Hepatic stellate cell (primary cell): ENCODE measurements at places on chromosomes 1 and 21.

- DNase-seq: no peak
Measured at GRCh38 chr1:10389271-10389973, 9.4 kb upstream of the PGD start.

DNA sequence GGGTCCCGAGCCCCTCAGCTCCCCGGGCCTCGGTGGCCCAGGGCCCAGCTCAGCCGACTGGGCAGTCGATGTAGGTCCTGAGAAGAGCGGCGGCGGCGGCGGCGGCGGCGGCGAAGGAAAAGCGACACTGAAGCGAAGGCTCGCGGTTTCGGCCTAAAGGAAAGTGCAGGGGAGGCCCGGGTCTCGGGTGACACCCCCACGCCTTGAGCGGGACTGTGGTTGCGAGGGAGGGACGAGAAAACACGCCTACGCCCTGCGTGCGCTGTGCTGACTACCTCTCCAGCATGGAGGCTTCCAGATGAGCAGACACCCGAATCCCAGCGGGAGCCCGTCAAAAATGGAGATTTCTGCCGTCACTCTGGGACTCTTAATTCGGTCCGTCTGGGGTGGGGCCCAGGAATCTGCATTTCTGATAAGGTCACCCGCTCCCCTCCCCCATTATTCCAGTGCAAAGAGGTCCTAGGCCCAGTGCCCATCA, 31.2 kb downstream of the DNTTIP2 start:
- peak; percentile 71 for DNase-seq

DNA sequence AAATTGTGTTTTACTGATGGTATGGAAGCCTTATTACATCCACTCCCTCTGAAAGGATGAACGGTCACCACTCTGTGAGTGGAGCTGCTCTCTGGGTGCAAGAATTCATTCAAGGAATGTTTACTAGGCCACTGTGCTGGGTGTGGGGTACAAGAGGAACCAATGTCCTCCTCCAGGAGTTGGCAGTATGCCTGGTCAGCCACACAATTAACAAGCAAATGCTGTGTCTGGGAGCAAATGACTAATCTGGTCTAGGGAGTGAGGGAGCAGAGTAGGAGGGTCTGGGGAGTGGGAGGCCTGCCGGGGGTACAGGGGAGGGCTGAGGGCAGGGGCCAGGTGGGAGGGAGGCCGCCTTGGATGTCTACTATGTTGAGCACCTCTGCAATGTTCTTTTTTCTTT, 27.2 kb upstream of the TDRD10 start:
- peak; percentile 54 for DNase-seq

GRCh38 chr1:228164561-228165371, 838 bp upstream of the IBA57 start:
- no peak for DNase-seq

DNA sequence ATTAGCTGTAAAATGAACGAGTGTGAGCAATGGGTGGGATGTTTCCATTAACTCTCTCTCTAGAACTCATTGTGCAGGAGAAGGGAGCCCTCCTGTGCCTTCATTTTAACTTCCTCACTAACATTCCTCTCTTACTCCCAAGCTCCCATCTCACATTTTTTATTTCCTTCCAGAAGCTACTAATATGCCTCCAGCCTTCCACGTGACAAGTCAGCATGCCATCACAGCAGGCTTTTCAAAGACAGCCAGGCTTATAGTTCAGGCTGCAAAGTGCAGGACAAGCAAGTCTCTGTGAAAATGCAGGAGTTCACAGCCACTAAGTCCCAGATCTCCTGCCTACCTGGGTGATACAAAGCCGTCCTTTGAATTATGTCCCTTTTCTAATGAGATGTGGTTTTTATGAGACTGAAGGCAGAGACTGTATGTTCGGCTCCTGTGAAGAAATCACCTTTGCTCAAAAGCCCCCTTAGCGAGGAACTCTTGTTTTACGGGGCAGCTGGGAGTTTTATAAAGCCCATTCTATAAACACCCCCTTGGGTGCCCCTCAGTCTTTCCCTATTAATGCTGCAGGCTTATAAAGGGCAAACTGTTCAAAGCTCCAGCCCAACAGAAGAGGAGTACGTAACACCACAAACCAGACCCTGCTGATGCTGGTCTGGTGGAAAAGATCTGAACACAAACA, 14.8 kb upstream of the ANGPTL7 start:
- peak; percentile 21 for DNase-seq

DNA sequence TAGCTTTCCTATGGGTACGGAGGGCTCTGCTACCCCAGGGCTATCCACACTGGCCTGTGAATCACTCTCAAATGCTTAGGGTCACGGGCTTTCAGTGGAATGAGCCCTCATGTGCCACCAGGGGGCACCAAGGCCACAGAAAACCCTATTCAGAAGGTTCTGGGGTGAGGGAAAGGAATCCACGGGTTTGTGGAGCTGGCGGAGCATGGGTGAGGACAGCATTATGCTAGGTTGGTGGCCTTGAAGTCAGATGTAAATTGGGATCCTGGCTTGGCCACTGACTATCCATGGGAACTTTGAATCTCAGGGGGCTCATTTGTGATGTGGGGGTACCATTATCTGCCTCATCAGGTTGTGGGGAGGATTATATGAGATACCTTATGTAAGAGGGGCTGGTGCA, 5.1 kb upstream of the LAMTOR5 start:
- peak; percentile 58 for DNase-seq

DNA sequence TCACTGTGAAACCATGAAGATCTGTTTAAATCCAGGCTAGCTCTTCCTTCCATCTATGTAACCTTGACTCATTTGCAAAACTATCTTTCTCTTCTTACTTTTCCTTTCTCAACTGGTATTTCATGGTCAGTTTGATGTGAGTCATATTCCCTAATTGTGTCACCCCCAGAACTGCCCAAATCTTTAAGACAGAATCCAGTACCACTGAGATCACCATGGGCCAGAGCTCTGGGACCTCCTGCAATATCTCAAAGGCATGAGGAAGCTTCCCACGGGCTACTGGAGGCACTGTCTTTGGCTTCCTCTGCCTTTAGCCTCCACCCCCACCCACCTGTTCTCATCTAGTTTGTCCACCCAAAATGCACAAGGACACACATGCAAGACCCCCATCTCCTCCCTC, 274.4 kb upstream of the FMN2 start:
- DNase-seq: no peak

DNA sequence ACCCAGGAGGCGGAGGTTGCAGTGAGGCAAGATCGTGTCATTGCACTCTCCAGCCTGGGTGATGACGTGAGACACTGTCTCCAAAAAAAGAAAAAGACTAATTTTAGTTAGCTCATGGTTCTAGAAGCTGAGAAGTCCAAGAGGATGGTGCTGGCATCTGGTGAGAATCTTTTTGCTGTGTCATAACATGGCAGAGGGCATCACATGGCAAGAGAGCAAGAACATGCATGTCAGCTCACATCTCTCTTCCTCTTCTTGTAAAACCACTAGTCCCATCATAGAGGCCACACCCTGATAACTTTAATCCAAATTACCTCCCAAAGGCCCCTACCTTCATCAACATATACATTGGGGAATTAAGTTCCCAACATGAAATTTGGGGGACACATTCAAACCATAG, 13.8 kb upstream of the CNN3 start:
- no peak for DNase-seq

GRCh38 chr21:14862794-14863720, 201.7 kb downstream of the NRIP1 start:
- no peak for DNase-seq

DNA sequence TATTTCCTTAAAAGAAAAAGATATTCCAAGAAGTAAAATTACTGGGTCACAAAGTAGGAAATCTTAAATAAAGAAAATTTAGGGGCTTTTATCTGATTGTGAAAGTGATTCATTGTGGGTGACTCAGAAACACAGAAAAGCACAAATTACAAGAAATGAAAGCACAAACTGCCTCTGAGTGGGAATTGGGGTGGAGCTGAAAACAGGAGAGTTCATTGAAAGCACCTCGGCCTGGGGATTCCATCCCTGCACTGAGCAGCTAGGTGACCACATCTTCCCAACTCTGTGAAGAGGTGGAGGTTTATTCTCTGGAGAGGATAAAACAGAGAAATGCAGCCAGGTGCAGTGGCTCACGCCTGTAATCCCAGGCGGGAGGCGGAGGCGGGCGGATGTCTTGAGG, 7.4 kb downstream of the GJA4 start:
- no peak for DNase-seq

DNA sequence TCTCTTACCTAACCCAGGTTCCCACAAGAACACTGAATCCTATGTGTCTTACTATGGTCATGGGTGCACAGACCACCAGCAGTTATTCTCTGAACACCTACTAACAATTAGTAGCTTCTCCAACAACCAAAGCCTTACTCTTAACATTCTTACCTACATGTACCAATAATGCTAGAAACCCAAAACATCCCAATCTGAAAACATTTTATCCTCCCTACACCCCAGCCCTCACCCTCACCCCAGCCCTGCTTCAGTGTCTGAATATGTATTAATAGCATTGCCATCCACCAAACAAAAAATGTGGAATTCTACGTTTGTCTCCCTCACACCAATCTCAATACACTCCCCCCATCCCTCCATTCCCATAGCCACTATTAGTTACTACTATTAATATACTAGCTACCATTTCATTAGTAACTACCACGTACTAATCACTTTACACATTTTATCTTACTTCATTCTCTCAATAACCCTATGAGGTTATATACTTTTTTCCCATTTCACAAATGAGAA, 2.6 kb downstream of the TRIM33 start:
- no peak for DNase-seq

- peak; percentile 76 for DNase-seq
Measured at GRCh38 chr21:17451364-17451891, 61.4 kb upstream of the CXADR start.

GRCh38 chr1:5872886-5873285, 119.3 kb downstream of the NPHP4 start:
- no peak for DNase-seq

DNA sequence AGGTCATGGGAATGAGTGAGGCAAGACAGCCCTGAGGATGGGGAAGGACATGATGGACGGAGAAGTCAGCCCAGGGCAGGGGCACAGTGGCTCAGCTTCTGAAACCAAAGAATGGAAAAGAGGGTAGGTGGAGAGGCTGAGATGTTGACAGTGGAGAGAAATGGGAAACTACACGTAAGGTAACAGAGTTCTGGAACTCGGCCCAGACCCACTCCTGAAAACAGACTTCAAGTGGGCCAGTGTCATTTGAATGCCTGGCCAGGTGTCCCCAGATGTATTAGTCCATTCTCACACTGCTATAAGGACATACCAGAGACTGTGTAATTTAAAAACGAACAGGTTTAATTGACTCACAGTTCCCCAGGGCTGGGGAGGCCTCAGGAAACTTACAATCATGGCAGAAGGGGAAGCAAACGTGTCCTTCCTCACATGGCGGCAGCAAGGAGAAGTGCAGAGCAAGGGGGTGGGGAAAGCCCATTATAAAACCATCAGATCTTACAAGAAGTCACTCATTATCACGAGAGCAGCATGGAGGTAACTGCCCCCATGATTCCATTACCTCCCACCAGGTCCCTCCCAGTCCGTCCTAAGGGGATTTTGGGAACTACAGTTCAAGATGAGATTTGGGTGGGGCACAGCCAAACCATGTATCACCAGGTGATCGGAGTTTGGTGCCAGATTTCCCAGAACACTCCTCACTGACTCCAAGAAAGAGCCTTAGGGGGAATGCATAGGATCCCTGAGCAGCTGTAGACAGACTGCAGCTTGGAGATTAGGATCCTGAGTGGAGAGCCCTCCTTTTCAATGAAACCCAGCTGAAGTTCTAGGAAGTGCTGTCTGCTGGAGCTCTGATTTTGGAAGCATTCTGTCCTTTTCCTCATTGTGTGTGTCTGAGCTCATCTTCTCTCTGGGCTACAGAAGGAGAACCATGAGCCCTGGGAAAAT, 40.3 kb downstream of the FHAD1 start:
- no peak for DNase-seq

GRCh38 chr1:201283836-201284553, 689 bp downstream of the PKP1 start:
- DNase-seq: no peak

DNA sequence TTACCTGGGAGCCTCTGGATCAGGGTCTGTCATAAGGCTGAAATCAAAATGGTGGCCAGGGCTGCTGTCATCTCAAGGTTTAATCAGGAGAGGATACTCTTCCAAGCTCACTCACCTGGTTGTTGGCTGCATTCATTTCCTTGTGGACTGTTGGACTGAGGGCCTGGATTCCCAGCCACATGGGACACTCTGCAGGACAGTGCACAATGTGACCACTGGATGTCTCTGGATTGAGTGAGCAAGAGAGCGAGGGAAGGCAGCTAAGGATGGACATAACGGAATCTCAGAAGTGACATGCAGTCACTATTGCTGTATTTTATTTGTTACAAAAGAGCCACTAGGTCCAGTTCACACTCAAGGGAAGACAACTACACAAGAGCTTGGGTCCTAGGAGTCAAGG, 229.1 kb downstream of the S1PR1 start:
- DNase-seq: no peak

DNA sequence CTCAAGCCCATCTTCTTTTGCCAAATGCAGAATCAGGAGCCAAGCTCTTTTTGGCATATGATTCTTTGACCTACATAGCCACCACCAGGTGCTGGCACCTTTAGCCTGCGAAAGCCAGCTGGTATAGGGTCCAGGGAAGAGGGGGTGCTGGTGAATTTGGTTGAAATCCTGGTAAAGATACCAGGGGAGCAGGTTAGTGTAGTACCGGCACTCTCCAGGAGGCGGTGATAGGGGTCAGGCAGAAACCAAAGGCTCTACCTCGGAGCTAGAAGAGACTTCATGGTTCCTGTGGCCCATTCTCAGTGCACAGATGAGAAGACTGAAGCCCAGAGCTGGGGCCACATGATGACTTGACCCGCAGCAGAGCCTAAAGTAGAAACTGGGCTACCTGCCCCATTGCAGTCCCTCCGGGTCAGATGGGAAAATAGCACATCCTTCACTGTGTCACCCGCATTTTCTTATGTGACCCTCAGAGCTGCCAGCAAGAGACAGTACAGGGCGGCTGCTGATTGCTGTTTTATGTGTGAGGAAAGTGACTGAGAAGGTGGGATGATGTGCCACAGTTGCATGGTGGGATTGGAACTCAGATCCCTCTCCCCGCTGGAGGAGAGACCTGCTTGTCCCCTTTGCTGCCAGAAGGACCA, 36.0 kb upstream of the IL19 start:
- DNase-seq: peak; percentile 74

DNA sequence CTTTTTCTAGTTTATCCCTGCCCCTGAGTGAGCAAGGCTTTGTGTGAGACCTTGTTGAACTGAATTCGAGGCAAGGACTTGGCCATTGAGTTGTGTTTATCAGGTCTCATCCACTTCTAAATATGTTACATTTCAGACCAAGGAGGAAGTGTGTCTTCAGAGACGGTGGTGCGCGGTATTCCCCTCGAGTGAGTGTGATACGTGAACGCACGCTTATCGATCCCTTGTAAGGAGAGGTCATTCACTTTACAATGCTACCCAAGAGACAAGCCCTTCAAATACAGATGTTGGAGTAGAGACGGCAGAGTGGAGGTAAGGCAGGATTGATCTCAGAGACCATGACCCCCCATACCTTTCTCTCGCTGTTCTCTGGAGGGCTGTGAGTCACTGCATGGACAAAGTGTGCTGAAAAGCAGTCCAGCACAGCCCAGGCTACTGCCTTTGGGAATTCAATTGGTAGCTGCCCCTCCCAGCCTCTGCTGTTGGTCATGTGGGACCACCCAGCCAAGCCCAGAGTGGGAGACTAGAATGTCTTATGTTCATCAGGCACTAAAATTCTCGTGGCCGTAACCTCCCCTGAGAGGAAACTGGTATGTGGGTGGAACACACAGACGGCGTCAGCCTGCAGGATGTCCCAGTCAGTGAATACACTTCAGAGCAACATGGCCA, 16.3 kb upstream of the MTARC1 start:
- no peak for DNase-seq
